ENCODE measurements at places on chromosomes 5 and 9.

DNA sequence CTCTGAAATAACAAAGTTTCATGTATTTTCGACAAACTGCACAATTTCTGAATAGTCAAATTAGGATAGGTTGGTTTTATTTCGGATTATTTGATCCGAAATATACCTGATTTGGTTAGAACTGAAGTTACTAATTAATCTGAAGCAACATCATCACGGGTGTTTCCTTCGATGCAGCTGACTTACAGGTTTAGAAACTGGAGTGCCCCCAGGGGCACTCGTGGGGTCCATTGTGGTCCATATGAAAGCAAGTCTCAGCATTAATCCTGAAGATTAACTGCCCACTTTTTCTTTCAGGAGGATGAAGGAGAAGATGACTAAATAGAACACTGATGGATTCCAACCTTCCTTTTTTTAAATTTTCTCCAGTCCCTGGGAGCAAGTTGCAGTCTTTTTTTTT, 5.3 kb downstream of the SET start:
- no peak for DNase-seq

DNA sequence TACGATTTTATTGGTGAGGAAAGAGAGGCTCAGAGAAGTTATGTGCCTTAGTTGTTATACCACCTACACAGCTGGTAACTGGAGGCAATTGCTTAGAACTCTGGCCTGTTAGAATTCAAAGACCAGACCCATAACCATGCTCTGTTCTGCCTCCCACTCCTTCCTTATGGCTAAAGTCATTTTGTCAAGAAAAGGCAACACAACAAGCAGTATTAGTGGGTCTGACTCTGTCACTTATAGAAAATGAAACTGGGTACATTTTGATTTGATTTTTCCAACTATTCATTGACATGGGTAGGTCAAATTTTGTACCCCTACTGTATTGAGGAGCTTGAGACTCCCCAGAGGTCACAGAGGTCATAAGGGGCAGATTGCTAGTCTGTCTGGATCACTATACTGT, 44.5 kb upstream of the NR3C1 start:
- DNase-seq = no peak

GRCh38 chr9:129988607-129989361, 54.2 kb downstream of the FNBP1 start:
- no peak for DNase-seq

DNA sequence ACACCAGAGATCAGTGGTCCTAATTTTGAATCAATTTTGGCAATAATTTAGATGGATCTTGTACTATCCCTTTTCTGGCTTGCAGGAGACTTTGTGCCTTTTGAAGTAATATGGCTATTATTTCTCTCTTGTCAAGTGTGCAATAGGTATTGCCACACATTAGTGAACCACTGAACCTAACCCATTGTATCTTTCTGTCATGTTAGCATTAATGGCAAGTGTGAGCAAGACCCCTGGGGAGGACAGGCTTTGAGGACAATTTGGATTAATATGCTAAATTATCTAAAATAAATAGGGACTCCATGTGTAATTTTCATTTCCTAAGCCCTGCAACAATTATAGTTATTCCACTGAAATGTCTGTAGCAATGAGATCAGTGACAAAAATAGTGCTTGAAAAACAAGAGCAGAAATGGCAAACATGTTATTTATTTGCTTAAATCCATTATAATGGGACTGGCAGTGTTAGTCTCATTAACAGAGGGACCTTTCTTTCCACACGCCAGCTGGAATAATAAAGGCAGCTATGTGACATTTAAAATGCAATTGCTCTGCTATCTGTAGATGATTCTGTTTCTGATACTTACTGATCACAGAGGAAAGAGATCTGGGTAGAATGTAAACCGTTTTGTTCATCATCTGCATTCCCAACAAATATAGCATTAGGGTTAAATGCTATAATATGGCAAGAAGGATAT, 753.3 kb upstream of the ZNF608 start:
- no peak for DNase-seq

- DNase-seq = peak; percentile 16
These were observed 71.7 kb downstream of the PCSK5 start for GRCh38 chr9:75962013-75962661.

DNA sequence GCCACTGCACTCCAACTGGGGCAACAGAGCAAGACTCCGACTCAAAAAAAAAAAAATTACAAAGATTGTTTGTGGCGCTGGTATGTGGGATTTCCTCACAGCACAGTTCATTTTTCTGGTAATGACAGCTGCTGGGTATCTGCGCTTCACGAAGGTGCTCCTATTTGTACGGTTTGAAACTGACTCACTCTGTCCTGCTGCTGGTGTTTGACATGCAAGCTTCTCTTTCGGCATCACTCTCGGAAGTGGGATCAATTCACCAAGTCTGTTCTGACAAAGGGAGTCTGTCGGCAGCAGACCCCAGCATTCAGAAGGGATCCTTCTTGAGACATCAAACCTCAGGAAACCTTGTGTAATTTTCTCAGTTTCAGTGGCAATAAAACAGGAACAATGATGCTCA, 26.3 kb downstream of the MAML1 start:
- no peak for DNase-seq

GRCh38 chr5:154324033-154324432, 121.8 kb upstream of the SAP30L start:
- DNase-seq = no peak

- DNase-seq = peak; percentile 21
These were observed 36.1 kb downstream of the CAAP1 start for GRCh38 chr9:26856413-26857032.
